ENCODE measurements at places on chromosomes 1 and 21.

- no peak for DNase-seq
These were observed 119.7 kb upstream of the ZRANB2 start for GRCh38 chr1:71200503-71200902.

DNA sequence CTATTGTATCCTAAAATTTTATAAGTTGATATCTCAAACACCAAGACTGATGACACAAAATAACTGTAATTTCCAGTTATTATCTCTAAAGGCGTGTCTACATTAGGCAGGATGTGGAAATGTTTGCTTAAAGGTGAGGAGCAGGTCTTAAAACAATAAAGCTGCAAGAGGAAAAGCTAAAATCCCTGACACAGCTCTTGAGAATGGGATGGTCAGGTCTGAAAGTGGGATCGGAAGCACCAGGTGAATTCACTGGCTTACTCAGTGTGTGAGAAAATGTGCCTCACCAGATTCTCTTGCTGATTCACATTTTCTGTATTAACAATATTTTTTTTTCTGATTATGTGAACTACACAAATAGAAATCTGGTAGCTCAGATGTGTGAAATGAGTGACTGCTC lies 421.9 kb upstream of the ADAMTS5 start:
- no peak for DNase-seq

DNA sequence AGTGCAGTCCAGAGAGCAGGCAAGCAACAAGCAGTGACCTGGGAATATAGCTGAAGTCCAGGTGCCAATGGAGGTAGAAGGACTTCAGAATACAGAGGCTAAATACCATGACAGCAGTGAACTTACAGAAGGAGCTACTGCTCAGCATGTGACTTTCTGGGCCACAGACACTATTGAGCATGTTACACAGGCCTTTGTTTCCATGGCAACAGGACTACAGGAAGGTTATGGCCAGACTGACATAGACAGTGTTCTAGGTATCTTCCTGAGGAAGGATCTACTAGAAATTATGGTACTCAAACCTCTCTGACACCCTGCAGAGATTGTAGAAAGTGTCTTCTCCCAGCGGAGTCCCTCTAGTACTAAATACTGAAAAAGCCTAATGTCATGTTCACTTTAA lies 11.0 kb downstream of the OR2M5 start:
- DNase-seq, result no peak

GRCh38 chr1:244639561-244639960 lies 13.4 kb upstream of the DESI2 start:
- DNase-seq, result no peak

DNA sequence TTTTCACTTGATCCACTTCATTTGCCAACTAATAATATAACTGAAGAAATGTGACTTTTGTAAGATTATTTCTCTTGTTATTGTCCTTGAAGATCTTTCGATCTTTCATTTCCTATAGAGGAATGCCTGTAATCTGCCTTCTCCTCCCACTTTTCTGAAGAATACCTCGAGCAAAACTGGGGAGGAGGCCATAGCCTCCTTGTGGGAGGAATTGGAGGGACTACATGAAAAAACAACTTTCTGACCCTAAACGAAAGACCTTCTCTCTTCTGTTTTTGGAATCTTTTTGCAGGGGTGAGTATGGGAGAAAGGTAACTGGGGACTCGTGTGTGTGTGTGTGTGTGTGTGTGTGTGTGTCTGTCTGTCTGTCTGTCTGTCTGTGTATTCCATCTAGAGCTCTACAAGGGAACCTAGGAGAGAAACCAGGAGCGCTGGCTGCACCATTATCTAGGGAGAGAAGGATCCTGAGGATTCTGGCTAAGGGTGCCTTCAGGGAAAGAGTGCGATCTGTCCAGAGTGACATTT lies 32.4 kb upstream of the MAB21L3 start:
- no peak for DNase-seq

- DNase-seq, result no peak
These were observed 87.2 kb upstream of the POU3F1 start for GRCh38 chr1:38133756-38134155.

DNA sequence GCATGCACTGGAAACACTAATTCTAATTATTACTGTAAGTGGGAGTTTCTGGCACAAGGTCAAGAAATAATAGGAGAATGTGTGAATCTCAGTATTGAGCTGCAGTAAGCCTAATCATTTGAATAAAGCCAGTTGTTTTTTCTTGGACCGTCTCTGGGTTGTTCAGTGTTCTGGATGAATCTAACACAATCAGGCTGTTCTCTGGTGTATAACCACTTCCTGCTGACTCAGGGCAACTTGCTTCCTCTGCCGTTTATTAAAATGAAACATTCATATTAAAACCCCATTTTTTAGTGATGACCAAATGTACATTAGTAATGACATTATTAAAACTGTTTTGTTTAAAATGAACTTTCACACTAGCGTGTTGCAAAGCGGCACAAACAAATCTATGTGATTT lies 273.1 kb upstream of the SNX7 start:
- no peak for DNase-seq

DNA sequence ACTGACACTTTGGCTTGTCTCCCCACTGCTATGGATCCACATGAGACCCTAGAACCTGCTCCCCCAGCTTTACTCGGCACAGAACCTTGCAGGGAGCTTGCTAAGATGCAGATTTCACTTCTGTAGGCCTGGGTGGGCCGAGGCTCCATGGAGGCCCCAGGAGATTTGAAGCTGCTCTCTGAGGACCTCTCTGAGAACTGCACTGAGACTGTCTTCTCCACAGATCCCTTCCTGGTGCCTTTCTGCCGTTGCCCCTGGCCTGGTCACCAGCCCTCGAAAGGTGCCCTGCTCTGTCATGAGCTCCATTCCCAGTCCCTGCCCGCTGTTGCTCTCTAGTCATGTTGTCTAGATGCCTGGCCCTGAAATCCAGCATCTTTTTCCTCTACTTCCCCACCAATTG lies 588.4 kb downstream of the AJAP1 start:
- no peak for DNase-seq

DNA sequence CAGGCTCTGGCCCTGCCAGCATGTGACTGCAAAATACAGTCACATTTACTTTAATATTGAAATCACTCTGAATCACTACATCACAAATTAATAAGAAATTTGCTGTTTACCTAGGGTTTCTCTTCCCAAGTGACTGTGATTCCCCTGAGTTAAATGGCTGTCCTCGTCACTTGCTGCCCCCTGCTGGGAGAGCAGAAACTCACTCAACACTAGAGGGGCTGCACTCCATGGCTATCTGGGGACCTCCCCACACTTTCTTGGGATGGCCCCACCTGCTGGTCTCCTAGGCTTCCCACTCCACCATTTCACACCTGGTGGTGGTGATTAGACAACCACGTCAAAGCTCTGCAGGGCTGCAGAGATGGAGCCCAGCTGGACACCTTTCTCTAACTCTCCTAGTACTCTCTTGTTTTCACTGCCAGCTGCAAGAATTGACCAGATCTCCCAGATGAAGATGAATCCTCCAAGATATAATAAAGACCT lies 63.4 kb downstream of the CD2 start:
- DNase-seq, result peak; percentile 84

- no peak for DNase-seq
These were observed 8.2 kb upstream of the TGFBR3 start for GRCh38 chr1:91894036-91894761.

Data from H9 (cell line).